ENCODE measurements at places on chromosomes 6 and 20.

DNA sequence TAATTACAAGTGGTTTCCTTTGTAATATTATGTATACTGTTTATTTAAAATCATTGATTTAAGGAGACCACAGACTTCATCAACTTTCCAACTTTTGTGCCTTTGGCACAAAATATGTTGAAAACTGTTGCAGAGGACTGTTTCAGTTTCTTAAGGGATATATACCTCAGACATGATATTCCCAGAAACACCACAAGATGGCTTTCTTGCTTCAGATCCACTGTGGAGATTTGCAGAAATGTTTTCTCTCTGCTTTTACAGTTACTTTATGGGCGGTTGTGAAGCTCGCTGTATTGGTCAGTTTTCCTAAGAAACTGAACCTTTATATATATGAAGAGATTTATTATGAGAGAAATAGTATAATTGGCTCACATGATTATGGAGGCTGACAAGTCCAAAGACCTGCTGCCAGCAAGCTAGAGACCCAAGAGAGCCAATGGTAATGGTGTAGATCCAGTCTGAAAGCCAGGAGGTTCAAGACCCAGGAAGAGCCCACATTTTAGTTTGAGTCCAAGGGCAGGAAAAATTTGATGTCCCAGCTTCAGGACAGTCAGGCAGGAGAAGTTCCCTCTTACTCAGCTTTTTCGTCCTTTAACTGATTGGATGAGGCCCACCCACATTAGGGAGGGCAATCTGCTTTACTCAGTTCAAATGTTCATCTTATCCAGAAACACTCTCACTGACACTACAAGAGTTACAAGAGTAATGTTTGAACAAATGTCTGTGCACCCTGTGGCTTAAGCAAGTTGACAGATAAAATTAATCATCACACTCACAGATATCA lies 12.8 kb downstream of the ME1 start:
- peak; percentile 2 for DNase-seq

DNA sequence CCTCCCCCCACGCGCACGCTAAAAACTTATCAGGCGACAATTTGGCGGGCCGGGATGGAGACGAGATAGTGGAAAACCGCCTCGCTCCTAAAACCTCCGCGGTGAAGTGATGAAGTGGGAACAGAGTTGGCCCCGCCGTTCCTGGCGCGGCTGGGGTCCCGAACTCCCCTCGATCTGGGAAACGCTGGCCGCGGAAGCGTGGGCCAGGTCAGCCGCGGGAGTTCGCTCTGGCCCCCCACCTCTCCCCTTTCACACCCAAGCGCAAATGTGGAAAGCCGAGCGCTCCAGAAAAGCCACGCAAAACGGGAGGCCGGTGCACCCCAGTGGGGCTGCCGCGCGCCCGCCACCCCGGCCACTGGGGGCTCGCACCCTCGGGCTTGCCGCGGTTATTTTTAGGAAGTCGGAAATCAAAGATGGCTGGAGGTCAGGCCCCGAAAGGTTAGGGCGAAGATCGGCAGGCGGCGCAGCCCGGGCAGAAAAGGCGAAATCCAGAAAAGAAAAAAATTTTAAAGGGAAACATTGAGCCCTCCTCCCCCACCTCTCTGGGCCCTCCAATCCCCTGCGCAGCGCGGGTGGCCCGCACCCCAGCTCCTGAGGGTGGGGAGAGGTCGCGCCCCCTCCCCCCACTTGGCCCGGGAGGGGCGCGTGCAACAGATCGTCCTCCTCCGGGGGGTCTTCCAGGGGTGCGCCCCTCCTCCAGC lies 1.0 kb downstream of the SALL4 start:
- DNase-seq: no peak

DNA sequence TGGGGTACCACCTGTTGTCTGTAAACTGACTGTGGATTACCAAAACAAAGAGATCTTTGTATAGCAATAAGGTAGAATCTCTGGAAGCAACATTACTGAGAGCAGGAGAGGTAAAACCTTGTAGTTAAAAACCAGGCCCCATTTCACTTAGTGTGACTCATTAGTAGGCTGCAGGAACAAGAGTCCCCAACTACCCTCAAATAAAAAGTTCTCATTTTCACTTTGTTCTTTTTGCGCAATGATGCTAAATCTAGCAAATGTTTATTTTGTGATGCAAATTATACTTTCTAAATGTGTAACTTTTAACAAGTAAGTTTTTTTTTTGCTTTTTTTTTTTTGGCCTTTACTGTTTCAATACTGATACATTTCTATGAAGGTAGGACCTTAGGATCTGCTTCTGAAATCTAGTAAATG lies 67.1 kb downstream of the ESF1 start:
- no peak for DNase-seq

- no peak for DNase-seq
Observed at GRCh38 chr6:117521791-117522502, 39.5 kb downstream of the DCBLD1 start.

GRCh38 chr6:25280344-25281074 lies 1.3 kb downstream of the CARMIL1 start:
- no peak for DNase-seq

DNA sequence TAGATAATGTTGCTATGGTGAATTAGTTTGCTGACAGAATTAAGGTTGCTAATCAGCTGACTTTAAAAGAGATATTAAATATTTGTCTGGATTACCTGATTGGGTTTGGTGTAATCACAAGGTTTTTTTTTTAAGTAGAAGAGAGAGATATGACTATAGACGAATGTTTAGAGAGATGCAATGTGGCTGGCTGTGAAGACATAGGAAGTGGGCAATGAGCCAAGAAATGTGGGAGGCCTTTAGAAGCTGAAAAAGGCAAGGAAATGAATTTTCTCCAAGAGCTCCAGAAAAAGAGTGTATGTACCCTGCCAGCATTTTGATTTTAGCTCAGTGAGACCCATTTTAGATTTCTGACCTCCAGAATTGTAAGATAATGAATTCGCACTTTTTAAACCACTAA lies 598.3 kb downstream of the PKHD1 start:
- DNase-seq: no peak

DNA sequence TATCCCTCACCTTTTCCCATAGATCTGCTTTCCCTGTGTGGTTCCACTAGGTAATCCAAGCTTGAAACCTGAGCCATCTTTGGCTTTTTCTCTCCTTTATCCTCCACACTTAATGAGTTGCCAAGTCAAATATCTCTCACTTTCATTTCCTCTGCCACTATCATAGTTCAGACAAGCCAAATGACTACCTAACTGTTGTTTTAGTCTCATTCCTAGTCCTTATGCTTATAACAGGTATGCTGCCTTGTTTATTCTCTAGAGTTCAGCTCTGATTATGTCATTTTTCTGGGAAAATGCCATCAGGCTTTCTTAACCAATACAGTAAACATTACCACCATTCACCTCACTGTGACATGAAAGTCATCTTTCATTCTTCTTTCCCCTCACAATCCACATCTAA lies 6.5 kb downstream of the EFHC1 start:
- peak; percentile 80 for DNase-seq

DNA sequence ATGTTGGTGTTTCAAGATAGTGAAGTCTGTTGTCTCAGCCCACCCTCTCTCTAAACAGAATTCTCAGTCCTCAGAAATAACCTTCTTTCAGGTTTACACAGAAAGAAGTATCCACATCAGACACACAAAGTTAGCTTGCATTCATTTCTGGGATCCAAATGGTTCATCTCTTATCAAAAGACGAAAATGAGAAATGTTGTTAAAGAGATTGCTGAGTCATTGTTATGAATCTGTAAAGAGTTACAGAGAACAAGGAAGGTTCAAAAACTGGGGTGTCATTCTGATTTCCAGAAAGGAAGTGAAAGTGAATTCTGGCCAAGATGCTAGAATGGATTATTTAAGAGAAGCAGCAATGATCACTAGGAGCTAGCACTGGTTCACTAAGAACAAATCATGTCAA lies 90.5 kb upstream of the ATXN1 start:
- no peak for DNase-seq

- DNase-seq: no peak
Observed at GRCh38 chr20:38109591-38110524, 55.2 kb downstream of the TGM2 start.

DNA sequence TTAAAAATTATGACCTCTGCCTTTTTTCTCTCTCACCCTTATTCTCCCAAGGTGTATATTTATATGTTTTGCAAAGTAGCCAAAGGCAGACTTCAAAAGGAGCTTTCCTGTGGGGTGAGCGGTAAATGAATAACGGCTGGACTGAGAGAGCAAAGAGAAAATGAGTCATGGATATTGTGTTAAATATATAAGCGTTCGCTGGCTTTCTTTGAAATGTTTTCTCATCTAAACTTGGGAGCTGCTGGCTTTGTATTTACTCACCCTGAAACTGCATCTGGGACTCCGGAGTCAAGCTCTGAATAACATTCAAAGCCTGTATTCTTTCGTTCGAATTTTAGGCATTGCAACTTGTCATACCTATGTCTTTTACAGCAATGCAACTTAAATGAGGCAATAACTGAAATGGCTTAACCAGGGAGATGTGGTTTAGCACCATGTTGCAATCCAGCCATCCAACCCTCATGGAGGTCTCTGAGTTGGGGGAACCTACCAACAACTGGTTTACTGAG lies 32.0 kb downstream of the ATXN1 start:
- no peak for DNase-seq

- no peak for DNase-seq
Observed at GRCh38 chr20:51562027-51562331, 19.5 kb upstream of the NFATC2 start.

DNA sequence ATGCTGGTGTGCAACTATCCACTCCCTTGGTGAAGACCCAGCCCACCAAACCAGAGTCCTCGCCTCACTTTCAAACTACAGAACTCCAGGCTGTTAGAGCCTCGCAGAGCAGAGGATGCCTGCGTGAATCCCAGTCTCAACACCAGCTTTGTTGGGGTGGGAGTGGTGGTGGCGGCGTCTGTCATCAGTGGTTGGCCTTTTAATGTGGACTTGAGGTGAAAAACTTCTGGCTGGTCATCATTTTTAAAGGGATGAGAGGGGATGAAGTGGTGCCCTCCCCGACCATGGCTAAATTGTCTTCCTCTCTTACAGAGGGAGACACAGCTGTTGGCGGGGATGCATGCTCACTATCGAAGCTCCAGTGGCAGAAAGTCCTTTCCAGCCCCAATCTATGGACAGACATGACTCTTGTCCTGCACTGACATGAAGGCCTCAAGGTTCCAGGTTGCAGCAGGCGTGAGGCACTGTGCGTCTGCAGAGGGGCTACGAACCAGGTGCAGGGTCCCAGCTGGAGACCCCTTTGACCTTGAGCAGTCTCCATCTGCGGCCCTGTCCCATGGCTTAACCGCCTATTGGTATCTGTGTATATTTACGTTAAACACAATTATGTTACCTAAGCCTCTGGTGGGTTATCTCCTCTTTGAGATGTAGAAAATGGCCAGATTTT lies 54.9 kb downstream of the EZR start:
- DNase-seq: no peak

- DNase-seq: peak; percentile 28
Observed at GRCh38 chr6:7166410-7167293, 58.9 kb downstream of the RREB1 start.

DNA sequence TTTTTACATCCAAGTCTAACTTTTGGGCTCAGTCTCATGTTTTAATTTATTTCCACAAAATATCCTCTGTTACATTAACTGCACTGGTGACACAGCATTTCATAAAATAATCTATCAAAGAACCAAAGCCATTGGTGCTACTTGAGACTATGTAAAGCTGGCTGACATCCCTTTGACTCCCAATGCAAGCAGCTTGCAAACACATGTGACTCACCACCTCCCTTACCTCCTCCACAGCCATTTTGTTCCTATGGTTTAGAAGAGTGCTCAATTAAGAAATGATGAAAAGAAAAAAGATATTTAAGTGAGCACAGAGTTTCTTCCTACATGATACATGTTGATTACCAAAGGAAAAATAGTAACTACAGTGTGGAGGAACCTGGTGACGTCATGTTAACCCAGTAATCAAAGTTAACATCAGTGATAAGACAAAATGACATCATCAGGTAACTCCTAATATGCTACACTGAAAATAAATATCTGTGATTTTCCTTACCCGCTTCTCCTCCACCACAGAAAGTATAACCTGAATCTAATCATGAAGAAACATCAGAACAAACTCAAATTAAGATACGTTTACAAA lies 53.3 kb upstream of the LGSN start:
- no peak for DNase-seq

DNA sequence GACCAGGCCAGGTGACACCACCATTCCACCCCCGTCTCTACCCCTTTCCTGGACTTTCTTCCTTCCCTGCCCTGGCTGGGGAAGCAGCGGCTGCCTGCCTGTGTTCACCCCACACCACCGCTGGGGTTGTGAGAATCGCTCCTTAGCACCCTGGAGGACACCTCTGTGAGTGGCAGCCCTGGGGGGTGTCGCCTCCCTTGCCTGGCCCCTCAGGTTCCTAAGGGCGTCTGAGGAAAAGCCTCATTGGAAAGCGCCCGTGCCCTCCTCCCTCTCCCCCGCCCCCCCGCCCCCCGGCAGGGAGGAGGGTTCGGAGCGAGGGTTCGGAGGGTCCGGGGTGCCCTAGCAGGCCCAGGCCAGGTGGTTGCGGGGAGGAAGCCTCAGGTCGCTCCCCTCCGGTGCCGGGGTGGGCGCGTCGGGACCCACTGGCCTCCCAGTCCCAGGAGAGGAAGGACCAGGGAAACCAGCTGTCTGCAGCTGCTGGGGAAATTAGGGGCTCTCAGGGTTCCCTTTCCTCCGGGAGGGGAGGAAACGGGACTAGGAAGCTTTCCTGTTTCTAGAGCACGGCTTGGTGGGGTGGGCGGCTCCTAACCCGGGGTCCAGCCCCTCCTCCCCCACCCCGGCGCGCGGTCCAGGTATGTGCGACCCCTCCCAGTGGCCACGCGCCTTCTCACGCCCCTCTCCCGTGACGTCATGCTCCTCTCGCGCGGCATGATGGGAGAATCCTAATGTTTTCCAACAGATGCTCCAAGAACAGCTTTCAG lies at the start of gene PHACTR3:
Gene PHACTR3 (plus strand): TSS at position 760 of the 761 bp plus-strand sequence. CDS start 475 bp downstream, outside the sequence.
- no peak for DNase-seq

- no peak for DNase-seq
Observed at GRCh38 chr6:136548582-136549299, 1.5 kb downstream of the MAP7 start.

DNA sequence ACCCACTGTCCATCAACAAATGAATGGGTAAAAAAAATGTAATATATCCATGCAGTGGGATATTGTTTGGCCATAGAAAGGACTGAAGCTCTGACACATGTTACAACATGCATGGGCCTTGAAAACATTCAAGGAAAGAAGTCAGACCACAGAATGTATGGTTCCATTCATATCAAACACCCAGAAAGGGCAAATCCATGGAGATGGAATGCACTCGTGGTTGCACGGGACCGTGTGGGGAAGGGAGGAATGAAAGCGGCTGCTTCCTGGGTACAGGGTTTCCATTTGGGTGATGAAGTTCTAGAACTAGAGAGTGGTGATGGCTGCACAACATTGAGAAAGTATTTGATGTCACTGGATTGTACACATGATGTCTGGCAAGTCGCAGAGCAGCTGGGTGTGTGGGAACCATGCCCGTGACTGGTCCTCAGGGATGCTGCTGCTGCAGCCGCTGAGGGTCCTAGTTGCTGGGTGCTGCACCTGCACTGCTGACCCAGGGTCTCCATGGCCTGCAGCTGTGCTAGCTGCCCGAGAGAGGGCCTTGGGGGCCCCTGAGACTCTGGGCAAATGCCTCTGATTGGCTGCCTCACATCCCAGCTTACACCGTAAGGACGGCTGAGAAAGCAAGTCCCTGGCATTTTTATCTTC lies 220.3 kb downstream of the NRN1 start:
- DNase-seq: no peak
